ENCODE measurements at places on chromosomes 12 and 14.

DNA sequence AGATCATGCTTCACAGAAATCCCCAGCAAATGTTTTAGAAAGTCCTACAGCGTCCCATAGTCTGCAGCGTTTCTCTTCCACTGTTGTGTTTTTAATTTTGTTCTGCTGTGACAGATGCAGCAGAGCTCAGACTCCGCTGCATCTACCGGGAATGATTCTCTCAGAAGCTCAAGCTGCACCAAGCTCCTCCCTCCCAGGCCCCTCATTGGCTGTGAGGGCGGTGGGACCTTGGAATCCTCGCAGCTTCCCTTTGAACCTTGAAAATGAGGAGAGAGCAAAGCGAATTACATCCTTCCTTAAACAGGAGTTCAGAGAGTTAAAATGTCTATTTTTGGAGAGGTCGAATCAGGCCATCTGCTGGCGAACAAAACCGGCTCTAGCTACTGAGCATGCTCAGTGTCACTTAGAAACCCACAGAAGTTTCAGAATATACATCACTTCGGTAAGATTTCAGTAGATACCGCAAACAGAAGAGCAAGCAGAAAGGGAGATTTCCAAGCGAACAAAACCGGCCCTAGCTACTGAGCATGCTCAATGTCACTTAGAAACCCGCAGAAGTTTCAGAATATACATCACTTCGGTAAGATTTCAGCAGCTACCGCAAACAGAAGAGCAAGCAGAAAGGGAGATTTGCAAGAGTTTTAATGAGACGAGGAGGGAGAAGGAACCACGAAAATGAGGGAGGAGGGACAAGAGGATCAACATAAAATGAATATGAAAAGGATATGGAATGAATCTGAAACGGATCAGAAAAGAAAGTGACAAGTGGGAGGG lies at the start of gene ABCD2:
Gene ABCD2 (minus strand): TSS at position 144 of the 774 bp plus-strand sequence. CDS start 188 bp downstream, outside the sequence.
- peak; percentile 60 for DNase-seq

GRCh38 chr12:104973250-104973649 lies 12.9 kb upstream of the NOPCHAP1 start:
- DNase-seq: no peak

GRCh38 chr12:51470116-51470515 lies 45.5 kb downstream of the SLC4A8 start:
- DNase-seq: no peak

DNA sequence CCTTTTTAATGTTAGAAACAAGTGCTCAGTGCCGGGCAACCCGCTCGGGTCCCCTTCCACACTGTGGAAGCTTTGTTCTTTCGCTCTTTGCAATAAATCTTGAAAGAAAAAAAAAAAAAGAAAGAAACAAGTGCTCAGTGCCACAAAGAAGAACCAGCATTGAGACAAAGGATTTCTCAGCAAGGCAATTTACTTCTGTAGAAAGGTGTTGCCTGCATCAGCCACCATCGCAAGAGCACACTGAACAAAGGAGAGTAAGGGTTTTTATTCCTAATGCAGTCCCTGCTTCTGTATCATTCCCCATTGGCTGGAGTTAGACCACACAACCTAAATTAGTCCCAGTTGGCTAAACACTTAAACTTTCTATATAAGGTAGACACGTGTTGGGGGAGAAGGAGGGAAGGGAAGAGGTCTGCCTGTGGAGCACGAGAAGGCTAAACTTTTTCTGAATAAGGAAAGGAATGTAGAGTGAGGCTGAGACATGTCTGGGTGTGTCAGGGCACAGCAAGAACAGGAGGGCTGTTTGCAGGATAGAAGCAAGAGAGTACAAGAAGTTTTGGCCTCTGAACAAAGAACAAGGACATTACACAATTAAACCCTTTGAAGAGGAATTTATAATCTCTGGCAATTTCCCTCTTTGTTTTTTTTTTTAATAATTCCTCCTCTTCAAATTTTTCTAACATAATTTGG lies 21.4 kb downstream of the KLRF2 start:
- no peak for DNase-seq

DNA sequence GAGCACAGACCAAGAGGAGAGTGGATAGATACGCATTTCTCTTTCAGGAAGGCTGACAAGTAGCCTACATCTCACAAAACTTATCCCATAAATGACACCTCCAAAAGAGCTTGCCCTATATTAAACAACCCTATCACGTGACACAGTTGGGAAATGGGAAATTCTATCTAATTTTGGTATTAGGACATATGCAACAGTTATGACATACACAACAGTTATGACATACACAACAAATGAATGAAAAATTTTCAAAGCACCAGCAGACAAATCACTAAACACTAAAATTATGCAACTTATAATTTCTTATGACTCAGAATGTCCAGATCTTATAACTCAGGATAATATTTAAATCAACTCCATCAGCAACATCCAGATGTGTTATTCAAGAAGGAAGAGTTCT lies 54.1 kb downstream of the DUSP16 start:
- no peak for DNase-seq

DNA sequence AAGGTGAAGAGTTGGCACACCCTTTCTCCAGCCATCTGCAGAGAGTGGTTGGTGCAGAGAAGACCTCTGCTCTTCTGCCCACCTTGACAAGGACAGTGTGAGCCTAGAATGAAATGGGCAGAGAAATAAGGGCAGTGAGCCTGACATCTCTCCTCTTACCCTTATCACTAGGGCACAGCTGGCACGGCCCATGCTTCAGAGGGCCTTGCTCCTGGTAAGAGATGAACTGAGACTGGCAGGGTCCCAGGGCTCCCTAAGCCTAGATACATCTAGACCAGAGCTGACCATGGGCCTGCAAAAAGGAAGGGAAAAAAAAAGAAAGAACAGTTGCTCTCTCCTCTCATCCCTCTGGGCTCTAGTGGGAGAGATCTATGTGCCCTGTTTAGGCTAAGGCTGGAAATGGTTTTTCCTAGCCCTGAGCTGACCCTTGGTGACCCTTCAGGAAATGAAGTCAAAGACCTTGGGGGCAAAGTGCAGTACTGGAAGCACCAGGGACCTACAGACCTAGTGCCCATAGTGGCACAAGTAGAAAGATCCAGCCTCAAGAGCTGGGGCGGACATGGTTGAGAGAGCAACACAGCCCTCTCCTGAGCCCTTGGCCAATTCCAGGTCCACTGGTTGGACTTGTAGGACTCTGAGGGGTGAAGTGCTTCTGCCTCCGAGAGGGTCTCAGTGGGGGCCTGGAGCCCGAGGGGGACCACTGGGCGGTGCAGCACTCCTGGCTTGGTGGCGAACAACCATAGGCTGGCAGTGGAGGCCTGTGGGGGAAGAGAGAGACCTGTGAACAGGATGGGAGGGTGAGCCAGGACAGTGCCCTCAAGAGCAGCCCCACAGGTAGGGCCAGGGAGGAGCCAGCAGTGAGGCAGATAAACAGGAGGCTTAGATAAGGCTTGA lies 22.0 kb downstream of the PRPF40B start:
- no peak for DNase-seq

DNA sequence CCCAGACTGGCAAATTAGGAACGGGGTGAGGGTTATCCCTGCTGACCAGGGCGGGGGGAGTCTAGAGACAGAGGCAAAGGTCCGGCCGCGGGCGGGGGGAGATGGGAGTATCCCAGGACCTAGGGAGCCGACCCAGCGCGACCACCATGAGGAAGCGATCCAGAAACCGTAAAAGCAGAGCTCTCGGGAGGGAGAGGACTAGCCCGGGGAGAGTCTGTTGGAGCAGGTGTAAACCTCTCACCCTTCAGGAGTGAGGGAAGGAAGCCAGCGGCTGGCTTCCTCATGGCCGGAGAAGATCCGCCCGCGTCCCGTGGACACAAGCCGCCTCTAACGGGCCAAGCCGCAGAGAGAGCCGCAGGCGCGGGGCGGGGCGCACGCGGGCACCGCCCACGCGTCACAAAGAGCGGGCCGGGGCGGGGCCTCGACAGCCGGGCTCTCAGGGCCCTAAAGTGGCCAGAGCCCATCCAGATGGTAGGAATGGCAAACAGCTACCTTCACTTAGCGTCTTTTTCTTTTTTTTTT lies at the start of gene ACRBP:
Gene ACRBP (minus strand): TSS at position 350 of the 522 bp plus-strand sequence. CDS start 66 bp downstream, at position 284.
- DNase-seq: no peak

DNA sequence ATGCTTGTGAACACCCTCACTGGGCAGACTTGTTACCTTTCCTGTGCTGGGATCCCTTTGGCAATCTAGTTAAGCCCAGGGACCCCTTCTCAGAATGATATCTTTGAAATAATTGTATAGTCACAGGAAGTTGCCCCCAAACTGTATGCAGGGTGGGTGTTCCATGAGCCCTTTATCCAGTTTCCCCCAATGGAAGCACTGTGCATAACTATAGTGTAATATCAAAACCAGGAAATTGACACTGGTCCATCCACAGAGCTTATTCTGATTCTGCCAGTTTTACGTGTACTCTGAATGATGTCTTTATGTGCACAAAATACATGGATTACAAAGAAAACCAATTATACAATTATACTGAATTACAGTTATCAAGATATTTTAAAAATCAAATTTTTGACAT lies 24.2 kb downstream of the NGB start:
- DNase-seq: no peak

DNA sequence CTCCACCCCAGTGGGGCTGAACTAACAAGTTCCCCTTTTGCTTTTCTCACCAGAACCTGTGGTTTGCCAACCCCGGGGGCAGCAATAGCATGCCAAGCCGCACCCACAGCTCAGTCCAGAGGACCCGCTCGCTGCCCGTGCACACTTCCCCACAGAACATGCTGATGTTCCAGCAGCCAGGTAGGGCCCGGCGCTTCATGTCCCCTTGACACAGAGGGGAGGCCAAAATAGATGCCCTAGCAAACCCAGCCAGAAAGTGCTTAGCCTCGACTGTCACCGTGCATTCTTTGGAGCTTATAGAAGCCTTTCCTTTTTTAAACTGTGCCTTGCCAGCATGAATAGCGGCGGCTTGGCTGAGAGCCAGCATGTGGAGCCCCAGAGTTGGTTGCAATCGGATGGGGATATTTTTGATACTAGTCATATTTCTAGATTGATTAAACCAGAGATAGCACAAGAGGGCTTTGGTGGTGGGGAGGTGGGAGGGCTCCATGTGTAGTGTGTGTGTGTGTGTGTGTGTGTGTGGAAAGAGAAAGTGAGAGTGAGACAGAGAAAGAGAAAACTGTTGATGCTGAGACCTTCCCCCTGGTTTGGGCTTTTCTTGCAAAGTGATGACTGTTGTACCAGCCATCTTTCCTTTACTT lies 126.1 kb downstream of the GCH1 start:
- DNase-seq: no peak

- DNase-seq: no peak
These were observed 119.4 kb downstream of the SAMD4A start for GRCh38 chr14:54686219-54686870.

- no peak for DNase-seq
These were observed 62.6 kb downstream of the DCAF5 start for GRCh38 chr14:69090187-69090789.

DNA sequence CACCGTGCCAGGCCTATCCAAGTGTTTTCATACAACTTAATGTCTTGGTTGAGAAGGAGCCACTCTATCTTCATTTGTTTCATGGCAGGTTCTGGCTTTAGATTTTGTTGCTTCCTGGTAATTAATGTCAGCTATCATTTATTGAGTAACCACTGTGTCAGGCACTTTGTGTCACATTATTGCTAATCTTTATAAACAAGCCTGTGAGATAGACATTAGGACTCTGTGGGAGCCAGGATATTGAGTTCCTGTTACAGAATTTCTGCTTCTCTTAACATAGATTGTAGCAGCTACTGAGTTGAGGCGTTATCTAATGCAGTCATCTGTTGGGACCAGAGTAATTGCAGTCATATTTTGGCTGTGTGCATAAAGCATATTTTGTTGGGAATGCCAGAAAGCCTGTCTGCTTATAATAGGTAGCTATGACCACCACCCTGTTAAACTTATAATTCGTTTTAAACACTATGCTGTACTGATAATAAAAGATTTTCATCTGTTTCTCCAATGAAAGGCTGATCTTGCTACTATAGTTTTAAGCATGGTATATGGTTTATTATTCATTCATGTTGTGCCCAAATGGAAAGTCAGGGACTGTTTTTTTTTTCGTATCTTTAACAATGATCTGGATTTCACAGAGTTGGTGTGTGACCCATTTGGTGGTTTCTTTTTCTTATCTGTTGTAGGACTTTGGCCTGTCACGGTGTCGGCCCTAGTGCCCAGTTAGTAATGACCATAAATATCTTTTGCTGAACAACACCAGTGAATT lies 432.6 kb downstream of the PCNX1 start:
- no peak for DNase-seq

GRCh38 chr12:58832920-58833319 lies 87.4 kb downstream of the LRIG3 start:
- DNase-seq: no peak

- DNase-seq: no peak
These were observed 33.4 kb downstream of the TXNRD1 start for GRCh38 chr12:104249017-104249416.

- no peak for DNase-seq
These were observed 5.4 kb upstream of the RIC8B start for GRCh38 chr12:106769078-106769477.

DNA sequence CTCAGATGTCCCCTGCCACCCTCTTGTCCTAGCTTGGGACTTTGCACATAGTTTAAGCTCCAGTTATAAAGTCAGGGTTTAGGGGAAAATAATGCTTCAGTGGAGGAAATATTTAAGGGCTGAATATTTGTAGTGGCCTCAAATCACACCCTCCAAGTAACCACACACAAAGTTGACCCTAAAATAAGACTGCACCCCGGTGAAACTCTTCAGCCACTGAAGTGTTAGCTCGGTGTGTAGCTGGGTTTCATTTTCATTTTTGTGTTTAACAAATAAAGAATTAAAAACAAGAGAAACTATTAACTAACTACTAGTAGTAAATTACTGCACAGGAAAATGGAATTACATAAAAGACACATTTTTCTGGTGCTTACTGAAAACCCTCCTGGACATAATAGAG lies 14.8 kb upstream of the BCL11B start:
- no peak for DNase-seq

GRCh38 chr12:14880890-14881453 lies 4.7 kb downstream of the MGP start:
- no peak for DNase-seq

- DNase-seq: no peak
These were observed 15.3 kb upstream of the DPF3 start for GRCh38 chr14:72909163-72909562.

DNA sequence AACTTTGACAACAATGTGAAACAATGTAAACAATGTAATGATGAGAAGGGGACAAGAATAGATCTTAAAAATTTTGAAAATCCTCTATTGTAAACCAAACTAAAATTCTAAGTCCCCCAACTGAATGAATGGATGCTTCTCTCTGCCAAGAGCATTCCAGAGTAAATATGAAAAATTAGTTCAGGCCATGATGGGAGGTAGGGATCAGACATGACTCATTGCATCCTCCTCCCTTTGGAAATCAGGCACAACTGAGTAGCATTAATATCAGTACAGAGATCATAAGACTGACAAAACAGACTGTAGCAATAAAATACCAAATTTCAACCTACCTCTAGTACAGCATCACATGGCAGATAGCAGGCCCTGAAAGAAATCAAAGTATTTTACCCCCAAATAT lies 559.9 kb downstream of the C12orf50 start:
- no peak for DNase-seq

DNA sequence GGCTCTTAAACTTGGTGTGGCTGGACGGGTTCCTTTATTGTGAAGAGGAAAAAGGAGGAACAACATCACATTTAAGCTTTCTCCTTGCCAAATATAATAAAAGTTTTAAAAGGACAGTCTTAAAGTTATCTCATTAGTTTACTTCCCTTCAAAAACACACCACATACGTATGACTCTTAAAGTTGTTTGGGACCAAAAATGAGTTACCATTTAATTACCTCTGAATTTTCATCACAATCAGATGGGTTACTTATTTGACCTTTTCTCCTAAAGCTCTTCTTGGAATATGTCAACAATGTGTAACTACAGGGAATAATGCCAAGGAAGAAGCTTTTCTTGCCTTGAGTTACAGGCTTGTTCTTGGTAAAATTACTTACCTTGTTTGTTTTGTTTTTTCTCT lies 16.4 kb downstream of the RAB21 start:
- DNase-seq: no peak
